Nucleus accumbens (tissue), 56 donors: ENCODE measurements at places on chromosomes 1 and 21.

GRCh38 chr1:159370855-159371254 is 61.1 kb upstream of the OR10J4 start:
- DNase-seq, result no peak

DNA sequence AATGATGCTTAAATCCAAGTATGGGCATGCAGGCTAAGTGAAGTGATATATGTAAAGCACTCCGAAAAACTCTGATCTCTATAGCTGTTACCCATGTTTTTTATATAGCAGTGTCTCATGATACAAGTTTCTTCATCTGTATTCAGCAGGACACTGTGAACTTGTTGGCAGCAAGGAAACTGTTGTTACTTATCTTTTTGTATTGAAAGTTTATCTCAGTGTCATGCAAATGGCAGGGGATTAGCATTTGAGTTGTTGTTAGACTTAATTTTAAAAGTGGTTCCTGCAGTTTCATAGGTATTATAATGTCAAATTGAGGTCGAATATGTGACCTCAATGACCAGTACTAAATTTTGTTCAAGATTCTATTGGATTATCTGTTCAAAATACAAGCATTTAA is 47.9 kb downstream of the NCAM2 start:
- DNase-seq, result no peak

DNA sequence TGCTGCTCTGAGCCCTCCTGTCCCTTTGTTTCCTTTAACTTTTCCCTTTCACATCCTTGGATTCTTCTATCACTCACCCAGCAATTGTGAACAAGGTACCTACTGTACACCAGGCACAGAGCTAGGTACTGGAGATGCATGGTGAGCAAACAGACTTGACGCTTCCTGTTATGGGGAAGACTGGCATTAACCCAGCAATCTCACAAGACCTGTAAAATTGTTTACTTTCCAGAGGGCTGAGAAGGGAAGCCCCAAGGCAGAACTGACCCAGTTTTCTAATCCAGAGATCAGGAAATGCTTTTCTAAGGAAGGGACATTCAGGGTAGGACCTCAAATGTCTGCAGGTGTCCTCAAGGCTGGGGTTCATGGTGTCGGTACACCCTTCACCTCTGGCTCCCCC is 171.6 kb upstream of the KAZN start:
- DNase-seq, result no peak

- DNase-seq, result no peak
Observed at GRCh38 chr1:204080163-204080903, 7.4 kb downstream of the SOX13 start.
